ENCODE measurements at places on chromosomes 2 and 18. TPM values are rescaled to one million over a fixed set of nuclear protein-coding genes. Genes with fewer than 3 reads are reported as not detected.

The CGREF1 gene
- not detected for total RNA-seq

GRCh38 chr2:6694555-6694954 lies 171.2 kb downstream of the CMPK2 start:
- H3K36me3 ChIP-seq = no peaks in the 10 kb centered on the region
- no peak for DNase-seq
- H3K27me3 ChIP-seq = no peaks in the 10 kb centered on the region
- no peak overlapping the region for H3K4me3 ChIP-seq
- no peak overlapping the region for H3K27ac ChIP-seq

The ADNP2 gene
- 11.5 TPM for total RNA-seq

The GRB14 gene
- total RNA-seq = not detected

- H3K27me3 ChIP-seq = no peaks in the 10 kb centered on the region
- no peaks in the 10 kb centered on the region for H3K4me1 ChIP-seq
- no peak for DNase-seq
- H3K36me3 ChIP-seq = no peaks in the 10 kb centered on the region
These were observed 83.3 kb downstream of the DPP4 start for GRCh38 chr2:161990741-161991140.

The IL36G gene
- total RNA-seq = not detected

DNA sequence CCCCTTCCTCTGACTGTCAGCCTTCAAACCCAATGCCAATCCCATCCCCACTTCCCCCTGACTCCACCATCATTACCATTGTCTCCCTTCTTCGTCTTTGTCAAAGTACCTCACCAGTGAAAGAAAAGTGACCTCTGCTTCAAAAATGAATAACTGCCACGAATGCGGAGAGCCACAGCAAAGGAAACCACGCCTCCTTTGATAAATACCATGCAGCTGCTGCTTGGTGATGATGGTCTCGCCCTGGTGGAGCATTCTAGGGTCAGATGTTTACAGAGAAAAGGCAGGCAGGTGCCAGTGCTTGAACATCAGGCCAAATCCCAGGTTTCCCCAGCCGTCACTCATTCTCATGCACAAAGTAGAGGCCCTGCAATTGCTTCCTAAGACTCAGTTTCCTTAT lies 162.2 kb downstream of the BCL11A start:
- no peaks in the 10 kb centered on the region for H3K4me1 ChIP-seq
- H3K27me3 ChIP-seq = no peaks in the 10 kb centered on the region
- no peak overlapping the region for H3K27ac ChIP-seq
- no peaks in the 10 kb centered on the region for H3K36me3 ChIP-seq

DNA sequence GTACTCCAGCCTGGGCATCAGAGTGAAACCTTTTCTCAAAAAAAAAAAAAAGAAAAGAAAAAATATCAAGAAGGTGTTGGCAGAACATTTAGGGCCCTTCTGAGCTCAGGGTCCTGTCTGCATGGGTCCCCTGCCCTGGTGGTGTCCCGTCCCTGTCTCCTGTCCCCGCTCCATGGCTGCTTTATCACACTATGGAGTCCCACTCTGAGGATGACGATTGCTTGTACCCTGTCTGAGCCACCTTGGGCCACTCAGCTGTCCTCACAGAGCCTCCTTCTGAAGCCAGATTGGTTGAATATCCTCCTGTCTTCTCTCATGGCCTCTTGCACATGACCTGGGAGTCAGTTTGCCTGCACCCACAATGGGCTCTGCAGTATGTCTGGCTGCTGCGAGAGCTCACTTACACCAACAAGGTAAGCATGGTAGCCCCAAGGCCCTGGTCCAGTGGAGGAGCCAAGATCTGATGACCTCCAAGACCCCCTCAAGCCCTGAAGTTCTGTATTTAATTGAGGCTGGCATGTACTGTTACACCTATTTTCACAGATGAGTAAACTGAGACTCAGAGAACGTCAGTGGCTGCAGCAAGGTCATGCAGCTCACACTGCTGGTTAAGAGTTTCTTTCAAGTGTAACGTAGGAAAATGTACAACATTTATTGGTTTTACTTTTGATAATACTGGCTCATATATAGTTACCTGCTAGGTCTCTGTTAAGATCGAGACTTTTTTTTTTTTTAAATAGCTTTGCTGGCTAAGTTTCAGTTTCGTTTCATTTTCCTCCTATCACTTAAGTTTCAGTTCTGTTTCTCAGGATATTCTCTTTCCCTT lies 16.9 kb upstream of the ZCCHC2 start:
- DNase-seq = peak; percentile 75
- H3K27ac ChIP-seq = no peak overlapping the region
- H3K4me3 ChIP-seq = peak overlapping the region; percentile 65
- H3K27me3 ChIP-seq = no peaks in the 10 kb centered on the region
- H3K4me1 ChIP-seq = peaks cover 12% of the 10 kb centered on the region

The MEP1B gene
- not detected for total RNA-seq

DNA sequence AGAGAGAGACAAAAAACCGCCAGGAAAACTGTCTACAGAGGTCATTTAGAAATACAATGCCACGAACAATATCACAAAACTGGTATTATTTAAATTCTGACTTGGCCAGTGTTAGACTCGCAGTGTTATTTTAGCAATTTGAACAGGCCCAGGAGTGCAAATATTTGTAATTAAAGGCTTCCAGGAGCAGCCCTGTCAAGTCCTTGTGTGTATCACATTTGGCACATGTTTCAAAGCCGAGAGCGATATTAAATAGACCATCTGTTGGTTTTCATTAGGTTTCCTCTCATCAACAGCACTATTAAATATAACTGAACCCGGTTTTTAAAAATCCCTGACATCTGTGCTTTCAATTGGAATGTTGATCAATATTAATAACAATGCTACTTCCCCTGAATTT lies 656.9 kb downstream of the TSN start:
- no peak overlapping the region for H3K27ac ChIP-seq
- no peaks in the 10 kb centered on the region for H3K4me1 ChIP-seq
- DNase-seq = no peak
- H3K4me3 ChIP-seq = no peak overlapping the region

The GAL3ST2 gene
- not detected for total RNA-seq

DNA sequence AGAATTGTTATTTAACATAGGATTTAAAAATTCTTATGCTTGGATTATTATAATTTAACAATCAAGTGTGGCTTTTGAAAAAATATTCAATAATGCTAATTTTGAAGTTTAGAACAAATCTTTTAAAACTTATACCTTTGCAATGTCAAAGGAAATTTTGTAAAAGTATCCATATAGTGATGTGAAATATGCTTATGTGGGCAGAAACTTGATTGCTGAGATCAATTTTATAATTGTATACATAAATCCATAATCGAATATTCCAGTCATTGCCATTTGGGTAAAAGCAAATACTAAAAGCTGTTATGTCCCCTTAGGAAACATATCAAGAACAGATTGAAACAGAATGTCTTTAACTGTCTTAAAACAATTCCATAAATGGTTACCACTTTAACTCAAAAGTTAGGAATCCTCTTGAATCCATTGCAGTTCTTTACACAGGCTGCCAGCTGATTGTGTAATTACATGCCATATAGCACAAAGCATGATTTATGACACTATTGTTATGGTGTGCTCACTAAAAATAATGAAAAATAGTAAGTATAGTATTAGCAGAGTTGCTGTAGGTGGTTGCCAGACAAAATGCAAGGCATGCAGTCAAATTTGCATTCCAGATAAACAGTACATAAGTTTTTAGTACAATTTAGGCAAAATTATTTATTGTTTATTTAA lies 24.2 kb downstream of the PLCL1 start:
- H3K36me3 ChIP-seq = no peaks in the 10 kb centered on the region
- no peaks in the 10 kb centered on the region for H3K4me1 ChIP-seq
- no peak for DNase-seq
- H3K27ac ChIP-seq = no peak overlapping the region
- no peak overlapping the region for H3K4me3 ChIP-seq

- no peak for DNase-seq
- H3K36me3 ChIP-seq = no peaks in the 10 kb centered on the region
- H3K27me3 ChIP-seq = no peaks in the 10 kb centered on the region
- H3K4me1 ChIP-seq = no peaks in the 10 kb centered on the region
- H3K27ac ChIP-seq = no peak overlapping the region
These were observed 44.0 kb upstream of the RPL31 start for GRCh38 chr2:100957996-100958653.

The SEH1L gene
- total RNA-seq = 64.4 TPM

- no peaks in the 10 kb centered on the region for H3K36me3 ChIP-seq
- H3K4me1 ChIP-seq = no peaks in the 10 kb centered on the region
- H3K27me3 ChIP-seq = no peaks in the 10 kb centered on the region
These were observed 716.7 kb downstream of the DCDC2C start for GRCh38 chr2:4420032-4420431.

DNA sequence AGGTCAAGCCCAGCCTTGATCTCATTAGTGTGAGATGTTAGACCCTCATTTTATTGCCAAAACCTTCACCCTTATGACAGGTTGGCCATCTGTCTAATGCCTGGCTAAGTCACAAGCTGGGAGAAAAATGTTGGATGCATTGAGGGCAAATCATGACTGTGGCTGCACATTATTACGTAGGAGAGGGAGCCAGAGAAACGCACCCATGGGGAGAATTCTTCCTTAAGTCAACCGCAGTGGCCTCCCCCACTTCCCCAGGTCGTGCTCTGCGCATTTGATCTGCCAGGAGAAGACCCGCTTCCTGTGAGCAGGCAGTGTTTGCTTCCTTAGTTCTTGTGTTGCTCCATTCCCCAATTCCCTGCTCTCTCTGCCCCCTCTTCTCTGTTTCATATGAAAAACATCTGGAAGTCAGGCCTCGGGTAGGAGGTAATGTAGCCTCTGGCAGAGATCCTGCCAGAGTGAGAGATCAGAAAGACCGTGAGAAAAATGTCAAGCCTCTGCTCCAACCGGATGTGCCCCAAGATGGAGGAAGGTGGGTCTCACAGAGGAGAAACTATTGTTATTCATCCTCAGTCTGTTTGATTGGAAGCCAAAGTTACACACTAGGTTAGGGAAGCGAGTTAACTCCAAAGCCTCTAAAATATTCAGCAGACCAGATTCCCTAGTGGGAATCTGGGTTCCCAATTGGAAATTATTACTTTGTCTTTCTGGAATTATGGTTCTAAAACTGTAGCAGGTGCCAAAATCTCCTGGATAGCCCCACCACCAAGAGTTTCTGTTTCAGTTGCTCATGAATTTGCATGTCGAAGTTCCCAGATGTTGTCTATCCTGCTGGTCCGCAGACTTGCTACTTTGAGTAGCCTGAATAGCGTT lies 144.3 kb upstream of the PELI1 start:
- no peak overlapping the region for H3K4me3 ChIP-seq
- DNase-seq = no peak
- H3K4me1 ChIP-seq = peaks cover 6% of the 10 kb centered on the region
- H3K27me3 ChIP-seq = no peaks in the 10 kb centered on the region

The AMER3 gene
- total RNA-seq = not detected

DNA sequence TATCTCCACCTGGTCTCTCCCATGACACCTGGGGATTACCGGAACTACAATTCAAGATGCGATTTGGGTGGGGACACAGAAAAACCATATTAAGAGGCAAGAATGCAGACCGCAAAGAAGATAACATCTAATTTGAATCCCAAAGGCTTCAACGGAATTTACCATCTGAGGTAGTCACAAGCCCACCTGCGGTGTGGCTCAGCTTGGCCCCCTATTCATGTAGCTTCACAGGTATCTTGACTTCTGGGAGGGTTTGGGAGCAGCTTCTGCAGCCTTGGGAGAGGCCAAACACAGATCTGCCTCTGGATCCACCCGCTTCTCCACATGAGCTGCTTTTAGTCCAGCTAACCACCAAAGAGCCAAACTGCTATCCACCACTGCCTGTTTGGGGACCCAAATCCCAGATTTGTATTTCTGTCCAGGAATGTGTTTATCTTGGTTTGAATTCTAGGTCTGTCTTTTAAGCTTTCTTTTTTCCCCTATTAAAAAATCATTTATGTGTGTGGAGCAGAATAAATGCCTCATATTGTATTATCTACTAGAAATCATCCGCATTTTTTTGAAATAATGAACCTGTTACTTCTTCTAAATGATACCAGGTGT lies 247.6 kb downstream of the DLGAP1 start:
- H3K36me3 ChIP-seq = no peaks in the 10 kb centered on the region
- no peaks in the 10 kb centered on the region for H3K27me3 ChIP-seq
- no peaks in the 10 kb centered on the region for H3K4me1 ChIP-seq
- no peak overlapping the region for H3K27ac ChIP-seq
- no peak for DNase-seq
- H3K4me3 ChIP-seq = no peak overlapping the region

DNA sequence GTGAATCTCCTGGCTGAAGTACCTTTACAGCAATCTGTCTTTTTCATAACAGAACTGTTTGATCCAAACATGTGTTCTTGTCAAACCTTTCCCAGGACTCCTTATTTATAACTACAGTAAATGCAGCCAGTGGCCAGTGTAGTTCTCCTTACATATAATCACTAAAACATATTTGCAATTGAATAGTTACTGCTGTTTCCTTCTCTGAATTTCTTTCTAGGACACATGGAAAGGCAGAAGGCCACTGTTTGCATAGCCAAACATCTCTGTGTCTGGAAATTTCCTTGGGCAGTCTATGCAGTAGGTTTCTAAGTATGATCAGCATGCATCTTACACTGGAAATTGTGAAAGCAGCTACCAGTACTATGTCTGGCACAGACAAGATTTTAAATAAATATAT lies 57.4 kb upstream of the COL3A1 start:
- H3K27ac ChIP-seq = no peak overlapping the region
- no peaks in the 10 kb centered on the region for H3K36me3 ChIP-seq
- H3K4me3 ChIP-seq = no peak overlapping the region
- no peak for DNase-seq
- no peaks in the 10 kb centered on the region for H3K27me3 ChIP-seq
- no peaks in the 10 kb centered on the region for H3K4me1 ChIP-seq

GRCh38 chr18:79588636-79589481 lies 90.7 kb upstream of the CTDP1 start:
- H3K4me3 ChIP-seq = no peak overlapping the region
- H3K4me1 ChIP-seq = no peaks in the 10 kb centered on the region
- no peaks in the 10 kb centered on the region for H3K27me3 ChIP-seq
- H3K27ac ChIP-seq = no peak overlapping the region

The ANKRD30B gene
- not detected for total RNA-seq

GRCh38 chr2:43114210-43114609 lies 112.2 kb downstream of the ZFP36L2 start:
- H3K4me1 ChIP-seq = no peaks in the 10 kb centered on the region
- peaks cover 9% of the 10 kb centered on the region for H3K27me3 ChIP-seq
- no peak for DNase-seq
- H3K27ac ChIP-seq = no peak overlapping the region

The ACTG2 gene
- not detected for total RNA-seq

GRCh38 chr18:7169601-7170000 lies 52.0 kb upstream of the LAMA1 start:
- H3K4me3 ChIP-seq = no peak overlapping the region
- H3K27ac ChIP-seq = no peak overlapping the region
- no peaks in the 10 kb centered on the region for H3K27me3 ChIP-seq
- H3K4me1 ChIP-seq = no peaks in the 10 kb centered on the region
- no peak for DNase-seq
- H3K36me3 ChIP-seq = no peaks in the 10 kb centered on the region
